GM13977 (cell line): ENCODE measurements at places on chromosomes 1 and 21.

DNA sequence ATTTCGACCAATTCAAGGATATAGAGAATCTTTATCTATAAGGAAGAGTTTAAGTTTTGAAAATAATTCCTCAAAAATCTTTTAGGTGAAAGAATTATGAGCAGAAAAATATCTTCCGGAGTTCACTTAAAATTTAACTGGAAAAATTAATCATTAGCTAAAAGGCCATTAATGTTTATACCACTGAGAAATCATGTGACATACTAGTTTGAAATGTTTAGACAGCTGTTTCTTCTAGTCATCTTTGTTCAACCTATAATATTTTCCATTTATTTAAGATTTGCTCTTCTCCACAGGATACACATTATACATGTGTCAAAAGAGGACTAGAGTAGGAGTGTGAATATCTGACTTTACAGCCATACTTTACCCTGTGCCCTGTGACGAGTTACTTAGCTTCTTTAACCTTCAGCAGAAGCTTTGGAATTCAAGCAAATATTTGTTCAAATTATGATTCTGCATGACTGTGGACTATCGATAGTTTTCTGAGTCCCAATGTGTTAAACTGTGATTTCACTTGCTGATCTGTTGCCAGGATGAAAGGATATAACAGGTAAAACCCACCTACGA lies 374.8 kb downstream of the BRINP3 start:
- no peak for DNase-seq

DNA sequence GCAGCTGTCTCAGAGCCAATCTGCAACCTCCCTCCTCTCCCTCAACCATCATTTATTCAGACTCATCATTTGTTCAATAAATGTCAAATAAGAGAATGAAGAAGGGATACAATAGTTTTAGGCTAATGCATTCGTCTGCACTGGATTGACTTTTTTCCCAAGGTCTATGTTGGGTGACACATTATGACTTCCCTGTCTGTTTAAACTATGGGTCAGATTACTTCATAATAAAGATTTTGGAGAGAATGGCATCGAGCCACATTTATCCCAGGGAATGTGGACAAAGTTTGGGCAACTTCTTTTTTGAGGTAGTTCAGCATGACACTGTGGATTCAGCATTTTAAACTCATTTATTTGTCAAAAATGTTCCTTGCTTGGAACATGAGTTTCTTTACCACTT lies 107.4 kb upstream of the ADGRL2 start:
- DNase-seq = no peak

GRCh38 chr1:19689856-19690255 lies 25.2 kb downstream of the HTR6 start:
- no peak for DNase-seq

DNA sequence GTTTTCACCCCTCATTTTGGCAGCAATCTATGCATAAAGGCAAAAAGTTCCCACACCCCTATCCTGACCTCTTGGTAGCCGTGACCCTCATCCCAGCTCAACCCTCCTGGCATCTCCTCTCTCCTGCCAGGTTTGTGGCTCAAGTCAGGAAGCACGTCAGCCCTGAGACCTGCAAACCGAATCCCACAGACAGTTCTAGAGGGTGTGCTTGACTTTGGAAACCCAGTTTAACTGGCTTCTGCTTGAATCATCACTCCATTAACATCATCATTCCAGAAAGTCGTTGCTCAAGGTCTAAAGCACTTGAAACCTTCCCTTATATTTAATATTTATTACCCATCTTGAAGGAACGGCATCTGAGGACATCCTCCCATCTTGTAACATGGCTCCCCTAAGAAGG lies 133.4 kb upstream of the ERG start:
- no peak for DNase-seq
